ENCODE measurements at places on chromosomes 7 and 10.

- DNase-seq: no peak
Observed at GRCh38 chr10:34163075-34163905, 651.8 kb downstream of the PARD3 start.

GRCh38 chr10:61841338-61841875, 60.1 kb upstream of the ARID5B start:
- DNase-seq: no peak

GRCh38 chr7:73436031-73436929, 2.7 kb downstream of the FZD9 start:
- DNase-seq: no peak

- no peak for DNase-seq
Observed at GRCh38 chr10:93096901-93097300, 23.2 kb downstream of the CYP26A1 start.

GRCh38 chr7:105222953-105223352, 165.8 kb downstream of the SRPK2 start:
- DNase-seq: no peak

DNA sequence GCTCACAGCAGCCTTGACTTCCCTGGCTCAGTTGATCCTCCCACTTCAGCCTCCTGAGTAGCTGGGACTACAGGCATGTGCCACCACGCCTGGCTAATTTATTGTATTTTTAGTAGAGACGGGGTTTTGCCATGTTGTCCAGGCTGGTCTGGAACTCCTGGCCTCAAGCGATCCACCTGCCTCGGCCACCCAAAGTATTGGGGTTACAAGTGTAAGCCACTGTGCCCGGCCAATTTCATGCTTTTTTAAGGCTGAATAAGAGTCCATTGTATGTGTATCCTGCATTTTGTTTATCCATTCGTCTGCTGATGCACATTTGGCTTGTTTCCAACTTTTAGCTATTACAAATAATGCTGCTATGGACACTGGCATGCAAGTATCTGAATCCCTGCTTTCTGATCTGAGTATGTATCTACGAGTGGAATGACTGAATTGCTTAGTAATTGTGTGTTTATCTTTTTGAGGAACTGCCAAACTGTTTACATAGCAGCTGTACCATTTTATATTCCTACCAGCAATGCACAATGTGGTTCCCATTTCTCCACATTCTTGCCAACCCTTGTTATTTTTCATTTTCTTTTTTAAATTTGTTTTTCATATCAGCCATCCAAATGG, 37.3 kb upstream of the TPST1 start:
- DNase-seq: peak; percentile 6

GRCh38 chr10:33005322-33006301, 47.6 kb upstream of the ITGB1 start:
- DNase-seq: peak; percentile 97

- DNase-seq: no peak
Observed at GRCh38 chr7:141550386-141551093, 670 bp upstream of the AGK start.

Data from inflammatory macrophage treated with lipopolysaccharide for 4 hours (primary cell).